Dorsolateral prefrontal cortex (tissue), 122 donors: ENCODE measurements at places on chromosomes 7 and 10. TPM values are rescaled to one million over a fixed set of nuclear protein-coding genes. Genes with fewer than 3 reads are reported as not detected.

GPR37 gene
- total RNA-seq, result 22.4 TPM

TDRD1 gene
- 2.0 TPM for total RNA-seq

COL1A2 gene
- total RNA-seq, result 6.4 TPM

PNLIPRP2 gene
- total RNA-seq, result not detected

ENTPD1 gene
- total RNA-seq, result 11.3 TPM

NPC1L1 gene
- 0.58 TPM for total RNA-seq

ERV3-1 gene
- total RNA-seq, result 15.4 TPM

HOXA4 gene
- not detected for total RNA-seq

FFAR4 gene
- total RNA-seq, result 2.5 TPM

NODAL gene
- total RNA-seq, result not detected

HECW1 gene
- total RNA-seq, result 130 TPM

GALNT17 gene
- 90.9 TPM for total RNA-seq

TAS2R40 gene
- total RNA-seq, result not detected

TAF3 gene
- 13.4 TPM for total RNA-seq

TBX20 gene
- not detected for total RNA-seq

OGDHL gene
- 66.1 TPM for total RNA-seq

ZNF365 gene
- total RNA-seq, result 105 TPM

PTPRN2 gene
- total RNA-seq, result 105 TPM

ATOH7 gene
- 1.8 TPM for total RNA-seq

PRTFDC1 gene
- total RNA-seq, result 18.8 TPM

TUBGCP2 gene
- total RNA-seq, result 62.6 TPM

DNA sequence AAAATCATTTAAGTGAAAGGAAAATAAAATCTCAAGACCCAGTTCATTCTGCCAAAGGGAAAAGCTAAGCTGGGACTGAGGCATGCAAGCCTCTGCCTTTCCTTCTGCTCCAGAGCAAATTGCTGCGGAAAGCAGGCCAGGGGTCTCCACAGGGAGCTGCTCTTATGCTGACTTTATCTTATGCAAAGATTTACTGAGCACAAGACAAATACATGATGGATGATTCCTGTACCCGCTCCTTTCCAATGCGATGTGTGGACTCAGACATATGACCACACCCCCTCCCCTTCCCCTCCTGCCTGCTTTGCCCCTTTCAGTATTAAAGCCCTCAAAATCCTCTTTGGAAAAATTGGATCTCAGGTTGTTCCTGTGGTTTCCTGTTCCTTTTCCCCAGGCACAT lies 74.2 kb upstream of the INSIG1 start:
- no peak for DNase-seq

- DNase-seq, result no peak
These were observed 84.5 kb downstream of the PIP4K2A start for GRCh38 chr10:22629852-22630233.

GRCh38 chr7:42189535-42189934 lies 47.5 kb downstream of the GLI3 start:
- no peak for DNase-seq

DNA sequence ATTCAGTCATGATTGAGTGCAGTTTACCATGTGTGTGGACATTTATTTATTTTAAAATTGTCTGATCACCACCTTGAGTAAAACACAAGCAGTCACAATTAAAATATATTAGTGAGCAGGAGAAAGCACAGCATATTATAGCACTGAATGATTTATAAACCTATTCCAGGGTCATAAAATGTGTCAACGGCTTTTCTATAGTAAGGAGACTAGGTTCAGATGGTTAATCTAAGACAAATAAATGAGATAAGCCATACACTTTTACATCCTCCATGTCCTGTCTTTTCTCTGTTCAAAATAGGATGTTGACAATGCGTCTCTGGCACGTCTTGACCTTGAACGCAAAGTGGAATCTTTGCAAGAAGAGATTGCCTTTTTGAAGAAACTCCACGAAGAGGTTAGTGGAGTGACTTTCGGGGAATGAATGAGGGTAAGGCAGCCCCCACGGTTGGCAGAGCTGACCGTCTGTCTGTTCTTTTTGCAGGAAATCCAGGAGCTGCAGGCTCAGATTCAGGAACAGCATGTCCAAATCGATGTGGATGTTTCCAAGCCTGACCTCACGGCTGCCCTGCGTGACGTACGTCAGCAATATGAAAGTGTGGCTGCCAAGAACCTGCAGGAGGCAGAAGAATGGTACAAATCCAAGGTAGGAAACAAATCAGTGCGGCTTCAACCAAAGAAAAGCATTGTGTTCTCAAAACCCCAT lies 5.4 kb downstream of the VIM start:
- DNase-seq, result no peak

DNA sequence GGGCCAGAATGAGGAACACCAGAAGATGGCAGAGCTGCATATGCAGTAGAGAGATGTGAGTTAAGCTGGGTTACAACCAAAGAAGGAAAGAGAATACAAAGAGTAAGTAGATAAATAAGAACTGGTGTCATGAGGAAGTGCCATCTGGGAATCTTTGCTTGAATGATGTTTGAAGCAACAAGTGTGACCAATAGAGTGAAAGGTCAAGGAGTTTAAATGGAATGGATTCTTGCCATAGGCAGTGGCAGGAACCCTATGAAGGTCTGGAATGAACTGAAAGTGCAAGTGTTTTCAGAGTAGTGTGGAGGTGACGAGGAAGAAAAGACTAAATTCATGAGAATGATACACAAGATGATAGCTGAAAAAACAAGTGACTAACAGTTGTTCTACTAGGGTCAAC lies 21.6 kb downstream of the MEST start:
- DNase-seq, result no peak

- DNase-seq, result no peak
These were observed 2.0 kb upstream of the TSPAN14 start for GRCh38 chr10:80452069-80452468.

GRCh38 chr7:135917721-135918120 lies 59.4 kb downstream of the MTPN start:
- no peak for DNase-seq

- no peak for DNase-seq
These were observed 95.1 kb downstream of the GLRX3 start for GRCh38 chr10:130231251-130231741.

DNA sequence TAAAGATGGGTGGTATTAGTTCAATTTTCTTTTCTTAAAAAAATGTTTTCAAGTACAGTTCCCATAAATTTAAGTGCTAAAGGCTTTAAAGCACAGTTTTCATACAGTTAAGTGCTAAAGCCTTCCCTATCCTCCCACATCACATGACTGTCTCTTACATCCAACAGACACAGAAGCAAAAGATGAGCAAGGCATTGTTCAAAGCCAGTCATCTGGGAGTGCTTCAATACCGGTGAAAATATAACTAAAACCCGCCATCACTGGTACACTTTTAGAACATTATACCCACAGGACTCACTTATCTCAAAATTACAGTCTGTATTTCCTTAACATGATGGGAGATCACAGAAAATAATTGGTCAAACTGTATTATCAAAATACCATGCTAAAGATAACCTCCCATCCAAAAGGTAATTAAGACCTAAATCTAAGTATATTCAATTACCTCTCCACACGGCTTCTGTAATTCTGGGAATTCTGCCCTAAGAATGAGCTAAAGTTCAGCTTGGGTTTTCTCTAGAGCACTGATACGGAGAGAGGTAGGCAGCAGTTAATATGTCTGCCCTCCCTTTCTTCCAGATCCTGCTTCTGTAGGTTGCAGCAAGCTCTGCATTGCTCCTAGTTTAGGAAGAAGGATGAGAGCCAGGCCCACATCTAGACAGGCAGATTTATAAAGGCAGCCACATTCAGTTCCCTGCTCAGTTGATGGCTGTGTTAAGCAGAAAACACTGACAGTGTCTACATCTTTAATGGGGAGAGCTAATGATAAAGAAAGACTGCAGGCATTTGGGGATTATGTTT lies 474.8 kb upstream of the PFKP start:
- no peak for DNase-seq

GRCh38 chr10:36506697-36507496 lies 618.5 kb upstream of the ANKRD30A start:
- no peak for DNase-seq

DNA sequence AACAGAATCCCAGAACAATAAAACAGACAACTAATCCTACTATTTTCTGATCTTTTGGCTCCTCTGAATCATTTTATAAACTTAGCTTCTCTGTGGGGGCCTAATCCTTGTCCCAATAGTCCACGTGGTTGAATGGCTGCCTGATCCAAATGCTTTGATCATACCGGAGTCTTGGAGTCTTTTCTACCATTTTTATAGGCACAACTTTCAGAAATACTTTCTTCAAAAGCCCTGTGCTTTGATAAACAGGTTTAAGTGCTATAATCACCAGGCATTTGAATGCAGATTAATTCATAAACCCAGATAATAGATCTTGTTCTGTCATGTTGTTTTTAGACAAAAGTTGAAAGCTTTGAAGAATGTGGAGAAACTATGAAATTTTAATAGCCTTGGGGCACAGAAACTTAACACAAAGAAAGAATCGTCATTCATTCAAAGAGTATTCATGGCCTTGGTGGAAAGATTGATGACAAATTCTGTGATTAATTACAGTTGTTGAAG lies 163.7 kb downstream of the AHR start:
- no peak for DNase-seq

GRCh38 chr10:54808186-54808935 lies 7.3 kb upstream of the PCDH15 start:
- no peak for DNase-seq

DNA sequence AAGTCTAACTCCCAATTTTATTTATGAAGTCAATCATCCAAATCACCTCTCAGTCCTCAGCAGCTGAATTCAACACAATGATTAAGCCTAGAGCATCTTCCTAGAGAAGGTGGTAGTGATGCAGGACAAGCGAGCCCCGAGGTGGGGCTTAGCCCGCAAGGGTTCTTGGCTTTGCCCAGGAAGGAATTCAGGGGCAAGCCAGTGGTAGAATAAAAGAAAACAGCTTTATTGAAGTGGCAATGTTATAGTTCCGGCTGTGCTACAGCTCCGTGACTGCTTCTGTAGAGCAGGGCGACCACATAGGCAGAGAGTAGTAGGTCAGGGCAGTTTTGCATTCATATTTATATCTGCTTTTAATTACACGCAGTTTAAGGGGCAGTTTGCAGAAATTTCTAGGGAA lies 18.1 kb downstream of the IL2RA start:
- no peak for DNase-seq

DNA sequence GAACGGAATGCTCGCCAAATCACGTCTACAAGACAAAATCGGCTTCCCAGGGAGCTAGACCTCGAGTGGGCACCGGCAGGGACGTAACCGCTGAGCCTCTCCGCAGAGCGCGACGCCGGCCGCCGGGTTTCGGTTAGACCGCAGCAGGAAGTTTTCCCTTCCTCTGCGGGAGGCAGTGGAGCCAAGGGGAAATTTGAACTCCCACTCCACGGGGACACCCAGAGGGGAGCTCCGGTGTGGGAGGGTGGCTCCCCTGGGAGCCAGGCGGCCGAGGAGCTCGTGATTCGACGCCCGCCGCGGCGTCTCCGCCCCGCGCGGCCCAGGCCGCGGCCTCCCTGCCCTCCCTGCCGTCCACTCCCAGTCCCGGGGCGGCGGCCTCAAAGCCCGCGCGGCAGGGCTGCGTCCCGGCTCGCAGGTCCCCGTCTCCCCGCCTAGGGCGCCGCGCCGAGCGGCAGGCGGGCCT lies 426 bp downstream of the SYPL1 start:
- peak; percentile 66 for DNase-seq

GRCh38 chr7:33757563-33758165 lies 147.7 kb upstream of the BMPER start:
- no peak for DNase-seq

DNA sequence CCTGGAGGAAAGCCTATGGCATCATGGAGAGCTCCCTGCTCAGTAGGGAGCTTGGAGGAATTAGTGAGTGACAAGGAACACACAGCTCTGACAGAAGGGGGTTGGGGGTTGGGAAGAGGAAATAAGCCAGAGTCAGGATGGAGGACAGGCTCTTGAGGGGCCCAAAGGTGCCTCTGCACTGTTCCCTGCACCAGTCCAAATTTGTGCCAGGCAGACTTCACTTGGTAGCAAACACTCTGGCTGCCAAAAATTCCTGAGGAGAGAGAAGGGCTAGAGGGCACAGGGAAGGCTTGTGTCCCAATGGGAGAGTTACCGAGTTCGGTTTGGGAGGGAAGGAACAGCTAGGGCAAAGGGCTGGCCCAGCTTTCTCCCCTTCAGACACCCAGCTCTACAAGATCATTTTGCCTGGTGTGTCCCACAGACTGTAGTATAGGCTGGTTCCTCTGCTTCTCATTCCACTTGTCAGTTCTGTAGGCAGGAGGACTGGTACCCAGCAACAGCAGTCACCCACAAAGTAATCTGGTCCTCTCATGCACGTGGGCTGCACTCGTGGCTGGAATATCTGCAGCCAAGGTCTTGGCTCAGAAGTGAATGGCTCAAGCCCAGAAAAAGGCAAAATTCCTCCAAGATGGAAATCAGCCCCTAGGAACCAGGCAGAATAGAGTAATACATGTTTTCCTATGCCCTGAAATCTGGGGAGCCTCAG lies 8.0 kb upstream of the KCNIP2 start:
- DNase-seq, result no peak
